Kidney epithelial cell (primary cell): ENCODE measurements at places on chromosomes 7 and 10.

DNA sequence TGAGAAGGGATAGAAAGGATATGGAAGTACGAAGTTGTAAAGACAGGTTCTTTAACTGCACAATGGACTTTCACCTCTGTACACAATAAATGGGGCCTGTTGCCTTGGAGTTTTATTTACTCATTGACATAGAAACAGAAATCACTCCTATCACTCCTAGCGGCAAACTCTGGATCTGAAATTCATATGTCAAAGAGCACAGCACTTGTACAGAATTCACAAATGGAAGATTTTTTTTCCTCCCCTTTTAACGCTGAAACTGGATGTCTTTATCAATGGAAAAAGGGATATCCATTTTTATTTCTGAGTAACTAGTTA is 18.2 kb downstream of the NT5C3A start:
- DNase-seq: no peak

- DNase-seq: no peak
Measured at GRCh38 chr7:146542101-146542500, 425.5 kb downstream of the CNTNAP2 start.

DNA sequence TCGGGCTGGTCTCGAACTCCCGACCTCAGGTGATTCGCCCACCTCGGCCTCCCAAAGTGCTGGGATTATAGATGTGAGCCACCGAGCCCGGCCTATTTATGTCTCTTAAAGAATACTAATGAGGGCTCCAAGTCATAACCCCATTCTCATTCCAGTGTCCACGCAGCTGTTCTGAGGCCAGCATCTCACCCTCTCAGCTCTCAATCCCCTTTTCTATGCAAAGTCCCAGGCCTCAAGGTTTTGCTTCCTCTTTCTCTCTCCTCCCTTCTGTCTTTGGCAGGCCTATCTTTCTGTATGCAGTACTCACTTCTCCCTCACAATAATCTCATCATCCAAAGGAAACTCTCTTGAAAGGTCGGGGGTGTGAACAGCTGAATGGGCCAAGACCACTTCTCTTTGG is 28.0 kb upstream of the VSIR start:
- no peak for DNase-seq

GRCh38 chr10:4217653-4218052 is 432.6 kb upstream of the KLF6 start:
- no peak for DNase-seq

GRCh38 chr10:71308985-71309384 is 10.1 kb upstream of the SLC29A3 start:
- no peak for DNase-seq

DNA sequence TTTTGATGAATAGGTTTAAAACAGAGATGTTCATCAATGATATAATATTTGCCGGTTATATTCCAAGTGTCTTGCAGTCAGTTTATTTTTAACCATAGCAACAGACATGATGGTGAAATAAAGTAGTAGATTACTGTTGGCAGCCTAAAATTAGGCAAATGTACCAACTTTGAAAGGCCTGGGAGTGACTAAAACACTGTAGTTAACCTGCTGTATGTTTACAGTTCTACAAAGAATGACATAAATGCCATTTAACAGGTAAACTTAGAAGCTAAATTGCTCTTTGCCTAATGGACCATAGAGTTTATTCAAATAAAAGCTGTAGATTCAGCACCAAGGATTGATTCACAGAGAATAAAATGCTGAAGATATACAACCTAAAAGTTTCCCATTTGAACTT is 64.1 kb downstream of the PHTF2 start:
- no peak for DNase-seq

- no peak for DNase-seq
Measured at GRCh38 chr7:128920913-128921582, 10.5 kb upstream of the KCP start.

DNA sequence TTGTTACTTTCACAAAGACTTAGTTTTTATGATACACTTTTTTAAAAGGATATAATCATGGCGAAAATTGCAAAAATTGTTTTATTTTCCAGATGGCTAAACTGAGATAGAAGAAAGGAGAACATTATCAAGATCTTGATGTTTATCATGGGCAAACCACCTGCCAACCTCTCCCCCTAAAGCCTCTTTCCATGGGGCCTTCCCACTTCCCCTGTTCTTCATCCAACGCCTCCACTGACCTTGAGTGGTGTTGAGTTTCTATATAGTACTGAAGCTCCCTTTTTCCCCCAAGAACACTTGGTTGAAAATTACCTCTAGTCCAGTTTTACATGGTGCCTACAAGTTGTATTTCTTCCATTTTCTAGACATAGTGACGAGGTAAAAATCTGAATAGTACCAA is 5.0 kb downstream of the CREB3L2 start:
- no peak for DNase-seq
